ENCODE measurements at places on chromosomes 12 and 14.

- DNase-seq = peak; percentile 27
Measured at GRCh38 chr12:89525305-89525823, 483 bp downstream of the POC1B start.

DNA sequence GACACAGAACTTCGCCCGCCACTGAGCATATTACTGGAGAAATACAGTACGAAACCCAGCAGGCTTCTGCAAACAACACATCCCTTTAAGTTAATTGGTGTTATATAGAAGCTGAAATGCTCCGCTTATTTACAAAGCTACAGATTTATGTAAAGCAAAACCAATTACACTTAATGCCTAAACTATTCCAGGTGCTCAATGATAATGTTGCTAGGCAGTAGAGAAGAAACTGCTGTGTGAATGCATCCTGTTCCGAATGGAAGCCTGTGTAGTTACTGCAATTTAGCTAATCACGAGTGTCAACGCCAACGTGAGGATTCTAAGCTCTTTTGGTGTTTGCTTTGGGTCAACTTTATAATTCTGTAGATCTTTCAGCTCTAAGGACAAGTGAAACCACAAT, 89.8 kb downstream of the SLC15A5 start:
- DNase-seq = no peak

GRCh38 chr14:105212541-105213300, 31.6 kb upstream of the NUDT14 start:
- DNase-seq = no peak

- DNase-seq = no peak
Measured at GRCh38 chr14:81638656-81639280, 105.1 kb upstream of the SEL1L start.

GRCh38 chr12:2298556-2299200, 245.9 kb downstream of the CACNA1C start:
- DNase-seq = no peak
